ENCODE measurements at places on chromosomes 5 and 9. TPM values are rescaled to one million over a fixed set of nuclear protein-coding genes. Genes with fewer than 3 reads are reported as not detected.
A peak's percentile ranks its signal among the peaks of the same experiment; 100 is the strongest.

The TAF1L gene
- not detected for total RNA-seq

The CBY3 gene
- total RNA-seq: not detected

The IFNB1 gene
- not detected for total RNA-seq

The F2RL2 gene
- 10.2 TPM for total RNA-seq

The HACD4 gene
- 1.4 TPM for total RNA-seq

GRCh38 chr5:54703133-54703532 lies 185.6 kb downstream of the SNX18 start:
- DNase-seq: peak; percentile 67

DNA sequence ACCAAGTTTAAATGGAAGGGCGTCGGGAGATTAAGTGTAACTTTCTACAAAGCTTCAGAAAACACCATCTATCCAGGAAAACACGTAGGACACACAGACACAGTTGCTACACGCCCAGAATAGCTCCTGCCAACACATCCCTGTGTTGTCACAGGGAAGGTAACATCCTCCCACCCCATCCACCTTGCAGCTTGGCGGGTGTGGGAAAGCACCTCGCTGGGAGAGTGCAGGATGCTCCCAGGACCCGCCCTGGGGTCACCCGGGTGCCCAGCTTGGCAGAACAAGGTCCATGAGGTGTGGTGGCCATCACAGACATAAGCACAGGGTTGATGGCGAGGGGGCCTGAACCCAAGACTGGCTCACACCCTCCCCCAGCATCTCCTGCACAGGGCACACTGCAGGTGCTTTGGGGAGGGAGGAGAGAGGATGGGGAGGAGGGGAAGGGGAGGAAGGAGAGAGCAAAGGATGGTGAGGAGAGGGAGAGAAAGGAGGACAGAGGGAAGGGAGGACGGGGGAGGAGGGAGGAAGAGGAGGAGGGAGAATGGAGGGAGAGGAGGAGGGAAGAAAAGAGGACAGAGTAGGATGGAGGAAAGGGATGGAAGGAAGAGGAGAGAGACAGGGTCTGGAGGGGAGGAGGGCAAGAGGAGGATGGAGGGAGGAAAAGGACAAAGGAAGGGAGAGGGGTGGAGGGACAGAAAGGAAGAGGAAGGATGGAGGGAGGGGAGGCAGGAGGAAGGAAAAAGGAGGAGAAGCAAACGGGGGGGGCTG lies 37.2 kb downstream of the GOLM1 start:
- DNase-seq: no peak

DNA sequence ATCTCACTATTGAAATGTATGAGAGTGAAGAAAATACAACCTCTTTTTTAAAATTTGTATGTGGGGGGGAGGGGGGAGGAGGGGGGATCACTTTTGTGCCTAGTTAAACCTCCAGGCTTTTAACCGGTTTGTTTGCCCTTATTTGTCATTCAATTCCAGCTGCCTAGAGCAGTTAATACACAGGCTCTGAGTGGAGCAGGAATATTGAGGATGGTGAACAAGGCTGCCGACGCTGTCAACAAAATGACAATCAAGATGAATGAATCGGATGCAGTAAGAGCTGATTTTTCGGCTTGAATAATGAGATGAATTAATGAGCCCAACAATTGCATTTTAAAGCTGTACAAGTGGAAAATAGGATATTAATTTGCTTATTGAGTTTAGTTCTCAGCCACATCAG lies 28.7 kb upstream of the SNX24 start:
- no peak for DNase-seq

- DNase-seq: no peak
These were observed 19.2 kb downstream of the TNPO1 start for GRCh38 chr5:72835633-72836032.

DNA sequence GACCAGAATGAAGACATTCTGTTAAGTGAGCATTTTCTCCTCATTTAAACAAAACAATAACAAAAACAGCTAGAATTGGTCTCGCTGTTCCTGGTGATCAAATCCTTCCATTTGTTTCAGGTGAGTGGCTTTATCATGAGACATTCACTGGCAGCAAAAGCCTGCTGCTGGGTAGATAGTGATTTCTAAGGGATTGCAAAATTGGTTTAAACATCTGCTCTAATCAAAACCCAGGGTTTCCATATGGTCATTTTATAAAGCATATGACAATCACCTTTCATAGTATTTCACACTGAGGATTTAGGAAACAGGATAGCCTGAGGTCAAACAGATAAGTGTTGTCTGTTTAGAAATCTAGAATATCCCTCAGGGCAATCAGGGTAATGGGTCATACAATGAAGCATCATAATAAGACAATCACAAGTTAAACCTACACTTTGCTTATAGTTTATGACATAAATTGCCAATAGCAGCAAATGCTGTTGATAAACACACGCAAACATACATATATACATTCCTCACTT lies 769.6 kb upstream of the C9orf72 start:
- no peak for DNase-seq

- DNase-seq: no peak
These were observed 64.0 kb downstream of the RNF130 start for GRCh38 chr5:180007582-180007981.

DNA sequence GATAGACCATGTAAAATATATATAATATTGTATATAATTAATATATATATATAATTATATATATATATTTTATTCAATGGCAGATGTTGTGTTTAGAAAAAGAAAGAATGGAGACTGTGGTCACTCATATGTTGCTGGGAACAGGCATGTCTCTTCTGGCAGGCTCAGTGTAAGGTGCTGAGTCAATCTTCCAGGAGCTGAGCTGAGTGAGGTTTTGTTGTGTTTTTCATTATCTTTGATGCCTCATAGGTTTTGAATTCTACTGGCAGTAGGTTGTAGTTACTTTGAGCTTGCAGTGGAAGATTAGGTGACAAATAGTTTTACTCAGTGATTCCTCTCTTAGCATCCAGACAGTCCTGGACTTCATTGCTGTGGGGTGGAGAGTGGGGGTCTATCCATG lies 561.3 kb downstream of the IRX1 start:
- DNase-seq: no peak

DNA sequence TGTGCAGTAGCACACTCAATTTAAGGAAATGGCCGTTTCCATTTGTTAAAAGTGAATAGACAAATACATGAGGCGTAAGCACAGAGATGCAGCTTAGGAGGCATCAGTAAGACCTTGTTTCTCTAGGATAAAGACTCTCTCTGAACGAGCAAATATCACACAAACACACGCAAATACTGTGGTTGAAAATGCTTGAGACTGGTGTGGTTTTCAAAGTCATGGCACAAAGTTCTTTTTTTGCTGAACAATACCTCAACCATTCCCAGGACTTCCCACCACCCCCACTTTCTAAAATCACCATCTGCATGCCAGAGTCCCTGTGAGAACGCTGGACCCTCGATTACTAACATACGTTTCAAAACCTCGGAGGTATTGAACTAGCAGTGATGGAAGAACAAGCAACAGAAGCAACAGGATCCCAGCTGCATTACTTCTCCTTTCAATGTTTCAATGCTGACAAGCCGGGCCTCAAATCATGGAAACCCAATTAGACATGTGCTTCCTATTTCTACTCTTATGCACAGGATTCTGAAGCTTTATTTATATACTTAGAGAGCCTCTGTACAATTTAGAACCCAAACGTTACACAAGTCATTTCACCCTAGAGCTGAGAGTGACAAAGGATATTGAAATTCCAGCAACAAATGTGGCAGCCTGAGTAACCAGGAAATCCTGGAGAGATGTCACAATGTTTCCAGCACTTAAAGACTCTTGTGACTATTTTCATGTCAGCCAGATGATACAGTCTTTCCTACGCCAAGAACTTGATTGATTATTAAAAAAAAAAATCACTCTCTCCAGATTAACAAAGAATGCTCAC lies 63.9 kb downstream of the CDC14B start:
- DNase-seq: no peak

GRCh38 chr5:72440207-72440638 lies 67.0 kb downstream of the ZNF366 start:
- no peak for DNase-seq

GRCh38 chr9:78064075-78064474 lies 32.5 kb upstream of the GNAQ start:
- no peak for DNase-seq

DNA sequence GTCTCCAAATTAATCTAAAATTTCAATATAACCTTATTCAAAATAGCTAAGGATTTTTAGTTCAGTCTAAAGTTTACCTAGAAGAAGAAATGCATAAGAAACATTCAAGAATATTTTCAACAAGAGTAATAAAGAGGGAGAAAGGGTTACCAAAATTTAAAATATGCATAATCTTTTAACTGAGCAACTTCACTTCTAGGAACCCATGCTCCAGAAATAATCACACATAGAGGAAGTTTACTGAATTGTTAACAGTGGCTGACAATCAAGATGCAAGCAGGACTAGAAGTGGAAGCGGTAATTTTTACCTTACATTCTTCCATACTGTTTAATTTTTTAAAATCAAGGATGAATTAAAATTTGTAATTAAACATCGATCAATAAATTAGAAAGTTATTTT lies 1.9 kb downstream of the PJA2 start:
- DNase-seq: no peak

- no peak for DNase-seq
These were observed 216.3 kb downstream of the CDK5RAP2 start for GRCh38 chr9:120363697-120364096.

DNA sequence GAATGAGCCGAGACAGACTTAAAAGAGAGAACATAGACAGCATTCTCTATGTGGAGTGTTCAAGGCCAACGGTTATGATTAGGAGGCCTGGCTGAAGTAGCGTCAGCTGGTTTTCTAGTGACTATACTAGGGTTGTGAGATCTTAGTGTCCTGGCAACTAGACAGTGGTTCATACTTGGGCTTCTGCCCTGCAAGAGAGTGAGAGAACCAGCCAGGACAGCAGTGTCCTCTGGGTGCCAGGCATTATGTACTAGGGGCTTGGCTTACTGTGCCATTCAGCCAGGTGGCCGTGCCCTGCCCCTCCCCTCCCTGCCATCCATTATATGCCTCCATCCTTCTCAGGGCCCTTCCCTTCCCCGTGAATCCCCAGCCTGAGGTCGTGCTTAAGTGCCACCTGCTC lies 56.8 kb downstream of the TRIO start:
- no peak for DNase-seq

DNA sequence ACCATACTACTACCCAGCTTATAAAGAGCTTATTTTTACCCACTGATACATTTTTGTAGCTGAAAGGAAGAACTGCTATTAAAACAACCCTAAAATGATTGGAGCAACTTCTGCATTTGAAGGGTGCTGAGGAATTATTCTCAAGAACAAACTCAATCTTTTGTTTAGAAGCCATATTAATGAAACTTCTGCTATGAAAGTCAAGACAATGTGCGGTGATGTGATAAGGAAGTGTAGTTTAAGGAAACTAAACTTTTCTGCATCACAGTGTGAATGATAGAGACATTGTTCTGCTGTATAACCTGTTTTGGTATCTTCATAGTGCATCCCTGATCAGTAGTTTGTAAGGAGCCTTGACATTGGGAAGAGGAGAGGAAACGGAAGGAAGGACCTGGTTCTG lies 408.5 kb downstream of the TMEM38B start:
- DNase-seq: no peak
